NCI-H187 treated with DMSO at 0.1 percent for 48 hours (cell line): ENCODE measurements at places on chromosomes 11 and 22.

DNA sequence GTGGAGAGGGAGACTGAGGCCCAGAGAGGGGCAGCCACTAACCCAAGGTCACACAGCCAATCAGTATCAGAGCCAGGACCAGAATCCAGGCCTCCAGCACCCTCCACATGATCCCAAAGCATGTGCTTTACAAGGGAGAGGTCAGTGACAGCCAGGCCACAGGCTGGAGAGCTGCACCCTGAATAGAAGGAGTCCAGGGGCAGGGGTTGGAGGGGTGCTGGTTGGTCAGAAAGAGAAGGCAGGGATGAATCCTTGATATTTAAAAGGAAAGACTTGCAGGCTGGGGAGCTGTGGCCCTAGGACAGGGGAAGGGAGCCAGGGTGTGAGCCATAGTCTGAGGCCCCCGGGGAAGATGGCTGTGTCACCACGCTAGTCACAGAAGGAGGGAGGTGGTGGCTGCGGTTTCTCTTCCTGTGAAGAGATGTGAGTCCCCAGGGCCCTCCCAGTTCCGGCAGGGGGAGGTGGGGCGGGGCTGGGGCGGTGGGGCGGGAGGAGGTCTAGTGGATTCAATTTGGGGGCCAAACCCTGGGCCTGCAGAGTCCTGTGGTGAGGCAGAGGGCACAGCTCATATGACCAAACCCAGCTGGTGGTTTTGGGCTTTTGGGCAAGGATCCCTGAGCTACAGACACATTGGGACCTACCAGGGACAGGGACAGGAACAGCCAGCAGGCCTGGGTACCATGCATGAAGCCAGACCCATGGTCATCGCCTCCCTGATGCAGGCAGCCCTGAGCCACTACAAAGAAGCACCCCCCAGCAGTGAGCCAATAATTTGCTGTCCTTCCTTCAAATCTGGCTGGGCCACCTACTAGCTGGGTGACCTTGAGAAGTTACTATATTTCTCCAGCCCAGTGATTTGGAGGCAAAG is 14.0 kb downstream of the RAC2 start:
- DNase-seq, result no peak

- no peak for DNase-seq
Observed at GRCh38 chr11:2989006-2989405, 3.1 kb downstream of the NAP1L4 start.

GRCh38 chr11:124923296-124923695 is 4.2 kb downstream of the HEPN1 start:
- DNase-seq, result no peak

DNA sequence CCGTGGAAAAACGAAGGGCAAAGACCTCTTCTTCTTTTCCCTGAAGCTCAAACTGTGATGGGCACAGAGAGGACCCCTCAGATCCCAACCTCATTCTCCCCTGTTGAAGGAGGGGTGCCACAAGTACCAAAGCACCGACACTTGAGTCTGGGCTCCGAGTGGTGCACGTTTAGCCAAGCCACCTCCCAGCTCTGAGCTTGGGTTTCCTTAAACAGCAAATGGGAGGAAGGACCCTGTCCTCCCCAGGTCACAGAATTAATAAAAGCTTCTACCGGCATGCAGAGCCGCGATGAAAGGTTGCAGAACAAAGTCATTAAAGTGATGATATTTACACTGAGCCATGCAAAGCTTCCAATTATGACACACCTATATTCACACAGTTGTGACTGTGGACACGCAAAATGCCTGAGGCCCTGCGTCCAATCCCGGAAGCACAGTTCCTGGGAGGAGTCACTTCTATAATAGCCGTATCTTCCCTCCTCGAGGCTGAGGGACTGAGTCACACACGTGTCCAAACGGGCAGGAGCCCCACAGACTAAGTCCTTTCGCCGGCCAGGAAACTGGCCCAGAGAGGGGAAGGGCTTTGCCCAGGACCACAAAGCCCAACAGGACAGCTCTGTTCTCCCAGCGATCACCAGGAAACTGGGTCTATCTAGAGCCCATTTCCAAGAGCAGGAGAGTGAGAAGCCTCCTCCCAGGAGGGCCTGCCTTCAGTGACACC is 922 bp upstream of the CSNK1E start:
- no peak for DNase-seq

- no peak for DNase-seq
Observed at GRCh38 chr11:16976379-16976778, 37.8 kb downstream of the PLEKHA7 start.
